ENCODE measurements at places on chromosomes 7 and 10.

GRCh38 chr10:62264126-62264525, 4.5 kb downstream of the RTKN2 start:
- no peak for DNase-seq

DNA sequence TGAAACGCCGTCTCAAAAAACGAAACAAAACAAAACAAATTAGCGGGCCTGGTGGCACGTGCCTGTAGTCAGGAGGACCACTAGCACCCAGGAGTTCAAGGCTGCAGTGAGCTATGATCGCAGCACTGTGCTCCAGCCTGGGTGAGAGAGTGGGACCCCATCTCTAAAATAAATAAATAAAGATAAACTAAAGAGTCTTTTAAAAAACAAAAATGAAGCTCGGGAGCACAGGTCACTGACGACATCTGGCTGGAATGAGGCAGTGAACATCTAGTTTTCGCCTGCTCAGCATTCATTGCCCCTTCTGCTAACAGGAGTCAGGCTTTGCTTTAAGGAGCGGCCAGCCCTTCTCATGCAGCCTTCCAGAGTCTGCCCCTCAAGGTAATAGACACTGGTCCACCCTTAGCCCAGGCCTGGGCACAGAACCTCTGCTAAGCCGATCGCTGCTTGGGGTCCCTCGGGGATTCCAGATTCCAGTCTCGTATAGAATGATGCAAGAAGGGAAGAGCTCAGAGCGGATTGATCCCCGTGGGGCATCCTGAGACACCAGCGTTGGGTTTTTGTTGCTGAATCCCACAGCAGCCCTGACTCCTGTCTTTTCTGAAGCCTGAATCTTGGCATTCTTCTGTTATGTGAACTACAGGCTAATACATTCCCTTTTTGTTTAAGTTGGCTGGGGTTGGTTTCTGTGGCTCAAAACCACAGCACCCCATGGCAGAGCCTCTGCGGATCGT, 14.2 kb upstream of the FOXK1 start:
- peak; percentile 64 for DNase-seq

DNA sequence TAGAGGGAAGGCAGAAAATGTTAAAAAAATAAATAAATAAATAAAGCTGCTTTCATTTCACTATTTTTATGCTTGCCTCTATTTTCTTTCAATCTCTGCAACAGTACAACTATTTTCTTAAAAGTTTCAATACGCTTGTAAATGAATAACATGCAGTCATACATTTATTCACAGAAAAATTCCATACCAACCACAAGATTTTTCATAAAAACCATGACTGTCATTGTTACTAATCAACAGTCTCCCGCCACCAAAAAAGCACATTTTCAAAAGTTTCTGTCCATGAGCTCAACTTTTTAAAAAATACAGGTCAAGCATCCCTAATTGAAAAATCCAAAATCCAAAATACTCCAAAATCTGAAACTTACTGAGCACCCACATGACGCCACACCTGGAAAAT, 5.3 kb downstream of the PARD3 start:
- no peak for DNase-seq

DNA sequence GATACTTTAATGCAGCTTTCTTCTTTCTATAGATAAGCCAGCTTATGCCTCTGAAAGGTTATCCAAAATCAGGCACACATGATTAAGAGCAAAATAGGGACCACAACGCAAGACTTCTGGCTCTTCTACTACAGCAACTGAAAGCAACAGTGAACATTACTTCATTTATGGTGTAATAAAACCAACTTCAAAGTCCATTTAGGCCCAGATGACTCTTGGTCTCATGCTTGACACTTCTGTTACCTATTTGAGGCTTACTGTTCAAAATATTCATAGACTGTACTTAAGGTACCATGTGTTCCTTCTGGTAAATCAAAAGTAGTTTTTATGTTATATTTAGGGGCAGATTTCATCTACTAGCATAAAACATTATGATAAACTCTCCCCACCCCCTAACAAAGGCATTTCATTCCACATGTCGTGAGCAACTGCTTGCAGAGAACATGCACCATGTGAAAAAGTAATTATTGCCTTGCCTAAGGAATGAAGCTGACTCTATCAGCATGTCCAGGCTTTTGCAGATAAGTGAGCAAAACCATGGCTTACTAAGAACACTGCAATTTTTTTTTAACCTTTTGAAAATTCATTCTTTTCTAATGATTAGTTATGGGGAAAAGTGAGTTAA, 154.9 kb upstream of the ITGB1 start:
- no peak for DNase-seq

GRCh38 chr7:2520131-2520760, 672 bp downstream of the LFNG start:
- peak; percentile 81 for DNase-seq

GRCh38 chr7:43533801-43534479, 49.0 kb upstream of the STK17A start:
- no peak for DNase-seq

DNA sequence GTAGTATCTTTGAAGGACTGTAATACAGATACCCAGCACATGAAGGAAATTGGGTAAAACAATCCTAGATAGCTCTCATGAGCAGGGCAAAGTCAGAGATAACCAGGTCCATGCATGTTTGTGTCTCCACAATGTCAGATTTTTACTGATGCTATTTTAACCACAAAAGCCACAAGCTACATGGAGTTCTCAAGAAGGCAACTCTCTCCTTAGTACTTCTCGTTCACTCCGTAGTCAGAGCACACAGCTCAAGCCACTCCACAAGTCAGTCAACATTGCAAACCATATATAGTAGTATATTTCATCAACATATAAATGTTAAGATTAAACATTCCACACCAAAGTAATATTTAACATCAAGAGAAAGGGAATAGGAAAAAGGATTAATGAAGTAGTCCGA, 98.0 kb upstream of the PIK3CG start:
- DNase-seq = no peak

GRCh38 chr10:52993109-52993508, 220.5 kb upstream of the MBL2 start:
- no peak for DNase-seq

DNA sequence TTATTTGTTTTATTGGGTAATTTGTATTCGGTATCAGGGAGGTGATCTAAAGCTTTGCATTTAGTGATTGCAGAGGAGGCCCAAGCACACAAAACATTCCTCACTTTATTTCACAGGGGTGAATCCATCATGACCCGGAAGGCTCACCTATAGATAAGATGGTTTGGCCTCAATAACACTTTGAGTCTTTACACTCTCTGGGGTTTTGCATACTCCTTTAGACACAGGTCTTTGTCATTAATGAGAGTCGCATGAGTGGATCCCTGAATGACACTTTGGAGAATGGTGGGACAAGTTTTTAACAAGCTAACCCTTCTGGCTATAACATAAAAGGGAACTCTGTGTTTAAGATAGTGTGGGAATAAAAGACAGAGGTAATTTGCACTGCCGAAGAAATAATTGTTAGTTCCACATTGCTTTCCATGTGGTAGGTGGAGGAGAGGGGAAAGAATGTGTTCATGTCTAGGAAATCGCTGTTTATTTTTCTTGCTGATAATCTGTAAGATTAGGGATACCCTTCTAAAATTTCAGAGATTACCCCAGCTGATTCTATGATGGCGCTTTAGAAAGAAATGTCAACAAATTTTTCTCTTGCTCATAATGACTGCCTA, 455.8 kb downstream of the TFEC start:
- no peak for DNase-seq

Data from D341Med (cell line).